ENCODE measurements at places on chromosomes 1 and 21.

DNA sequence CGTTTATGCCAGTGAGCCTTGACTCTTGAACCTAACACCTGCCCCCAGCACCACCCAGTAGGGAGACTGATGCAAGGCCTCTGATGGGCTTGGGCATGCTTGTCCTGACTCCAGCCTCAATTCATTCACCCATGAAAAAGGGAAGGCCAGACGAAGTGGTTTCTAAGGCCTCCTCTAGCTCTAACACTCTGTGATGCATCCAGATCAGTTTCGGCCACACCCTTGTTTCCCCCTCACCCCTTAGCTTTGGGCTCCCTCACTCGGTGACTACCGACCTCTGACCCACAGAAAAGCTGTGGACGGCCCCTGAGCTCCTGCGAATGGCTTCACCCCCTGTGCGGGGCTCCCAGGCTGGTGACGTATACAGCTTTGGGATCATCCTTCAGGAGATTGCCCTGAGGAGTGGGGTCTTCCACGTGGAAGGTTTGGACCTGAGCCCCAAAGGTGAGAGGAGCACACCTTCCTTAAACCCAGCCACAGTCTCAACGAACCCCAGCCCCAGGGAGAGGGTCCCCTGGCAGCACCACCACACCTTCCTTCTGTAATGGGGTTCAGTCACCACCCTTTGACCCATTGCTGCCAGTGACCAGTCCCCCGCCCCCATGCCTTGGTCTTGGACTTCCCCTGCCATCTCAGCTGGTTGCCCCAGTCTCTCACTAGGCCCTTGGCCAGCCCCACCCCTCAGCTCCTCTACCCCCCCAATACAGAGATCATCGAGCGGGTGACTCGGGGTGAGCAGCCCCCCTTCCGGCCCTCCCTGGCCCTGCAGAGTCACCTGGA lies 9.0 kb downstream of the NPR1 start:
- peak; percentile 21 for DNase-seq

DNA sequence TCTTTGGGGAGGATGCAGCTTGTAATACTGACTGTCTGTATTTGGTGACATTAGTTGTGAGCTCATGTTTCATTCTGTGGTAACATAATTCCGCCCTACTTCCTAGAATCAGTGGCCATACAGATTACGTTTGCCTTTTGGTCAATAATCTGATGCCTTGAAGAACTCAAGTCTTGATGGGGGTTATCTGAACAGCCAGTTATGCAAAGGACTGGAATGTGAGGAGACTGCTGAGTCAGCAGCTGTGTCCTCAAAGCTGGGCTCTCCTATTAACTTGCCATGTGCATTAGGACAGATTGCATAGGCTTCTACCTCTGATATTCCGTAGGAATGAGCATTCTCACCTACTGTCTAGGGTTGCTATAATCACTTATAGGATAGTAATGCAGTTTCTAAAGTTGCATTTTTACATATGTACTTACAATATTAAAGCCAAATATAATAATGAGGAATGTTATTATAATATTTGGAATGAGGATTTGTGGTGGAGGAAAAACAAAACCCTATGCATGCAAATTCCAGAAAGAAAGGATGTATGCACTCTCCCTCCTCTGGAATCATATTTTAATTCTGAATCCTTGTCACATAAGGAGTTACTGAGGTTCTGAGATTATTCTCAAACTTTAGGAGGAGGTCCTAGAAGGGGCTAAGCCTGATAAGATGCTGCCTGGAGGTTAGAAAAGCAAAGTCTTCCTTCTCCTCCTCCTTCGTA lies 116.0 kb downstream of the NOS1AP start:
- DNase-seq = no peak

- DNase-seq = peak; percentile 51
Measured at GRCh38 chr1:28591708-28592320, at the start of gene RAB42. RAB42 (plus strand) TSS chr1:28592265; CDS start chr1:28592512, 247 bp downstream.

DNA sequence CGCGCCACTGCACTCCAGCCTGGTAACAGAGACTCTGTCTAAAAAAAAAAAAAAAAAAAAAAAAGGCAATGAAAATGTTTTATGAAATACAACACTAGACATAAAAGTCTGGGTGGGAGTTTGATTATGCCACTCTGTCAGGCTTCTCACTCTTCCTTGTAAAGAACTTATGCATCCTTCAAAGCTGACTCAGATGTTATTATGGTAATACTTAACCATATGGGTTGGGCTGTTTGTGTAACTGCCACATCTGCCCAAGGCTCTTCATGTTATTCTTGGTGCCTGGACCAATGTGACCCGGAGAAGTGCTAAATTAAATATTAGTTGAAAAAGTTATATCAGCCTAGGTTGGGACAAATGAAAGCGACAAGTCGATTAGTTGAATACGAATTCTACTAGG lies 23.8 kb downstream of the FAM89A start:
- DNase-seq = no peak

- no peak for DNase-seq
Measured at GRCh38 chr21:28801906-28802305, 190.8 kb downstream of the LTN1 start.

Measured in GM13977 (cell line).